Fibroblast of skin of right quadriceps (primary cell): ENCODE measurements at places on chromosomes 3 and 15.
A peak's percentile ranks its signal among the peaks of the same experiment; 100 is the strongest.

GRCh38 chr15:36571301-36571700, 8.1 kb upstream of the CDIN1 start:
- DNase-seq = no peak

GRCh38 chr15:90647326-90647725, 69.8 kb upstream of the BLM start:
- no peak for DNase-seq

- peak; percentile 49 for DNase-seq
Observed at GRCh38 chr15:64911311-64912186, at the start of gene ANKDD1A. Gene ANKDD1A, plus strand, starts transcription at chr15:64911902. Its CDS starts 29 bp downstream, at chr15:64911931.

- peak; percentile 53 for DNase-seq
Observed at GRCh38 chr15:73927476-73928240, 1.4 kb downstream of the LOXL1 start.

GRCh38 chr15:77940381-77940947, 137.0 kb downstream of the TBC1D2B start:
- no peak for DNase-seq
